LoVo (cell line): ENCODE measurements at places on chromosomes 4 and X.

DNA sequence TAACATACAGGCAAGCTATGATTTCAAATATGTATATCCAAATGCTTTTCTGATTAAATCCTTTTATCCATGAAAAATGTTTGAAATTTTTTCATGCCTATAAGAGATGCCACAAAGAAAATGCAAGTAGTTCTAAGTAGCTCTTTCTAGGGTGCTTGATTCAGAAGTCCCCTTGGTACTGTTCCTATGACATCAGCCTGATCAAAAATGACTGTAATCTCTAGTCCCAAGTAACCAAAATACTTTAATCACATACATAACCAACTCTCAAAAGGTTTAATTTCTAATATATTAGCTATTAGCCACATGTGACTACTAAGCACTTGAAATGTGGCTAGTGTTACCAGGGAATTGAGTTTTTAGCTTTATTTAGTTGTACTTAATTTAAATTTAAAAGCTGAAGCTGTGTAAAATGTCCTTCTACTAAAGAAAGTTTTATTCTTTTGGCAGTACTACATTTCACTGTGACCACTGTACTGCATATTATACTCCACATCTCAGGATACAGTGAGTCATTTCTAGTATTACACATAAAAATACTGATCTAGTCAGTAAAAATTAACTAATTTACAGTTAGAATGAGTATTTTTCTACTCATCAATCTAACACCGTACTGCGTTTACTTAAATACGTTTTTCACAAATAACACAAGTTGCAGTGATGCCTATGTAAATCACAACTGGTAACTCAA is 33.9 kb downstream of the FBXW7 start:
- no peak for DNase-seq

DNA sequence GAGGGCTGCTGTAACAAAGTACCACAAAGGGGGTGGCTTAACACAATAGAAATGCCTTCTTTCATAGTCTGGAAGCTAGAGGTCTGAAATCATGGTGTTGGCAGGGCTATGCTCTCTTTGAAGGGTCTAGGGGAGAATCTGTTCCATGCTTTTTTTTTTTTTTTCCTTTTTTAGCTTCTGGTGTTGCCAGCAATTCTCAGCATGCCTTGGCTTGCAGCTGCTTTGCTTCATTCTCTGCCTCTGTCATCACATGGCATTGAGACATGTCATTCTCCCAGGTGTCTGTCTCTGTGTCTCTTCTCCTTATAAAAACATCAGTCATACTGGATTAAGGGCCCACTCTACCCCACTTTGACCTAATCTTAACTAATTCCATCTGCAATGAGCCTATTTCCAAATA is 78.6 kb upstream of the BOD1L1 start:
- no peak for DNase-seq

- no peak for DNase-seq
Observed at GRCh38 chr4:47669946-47670345, 167.9 kb downstream of the CORIN start.

DNA sequence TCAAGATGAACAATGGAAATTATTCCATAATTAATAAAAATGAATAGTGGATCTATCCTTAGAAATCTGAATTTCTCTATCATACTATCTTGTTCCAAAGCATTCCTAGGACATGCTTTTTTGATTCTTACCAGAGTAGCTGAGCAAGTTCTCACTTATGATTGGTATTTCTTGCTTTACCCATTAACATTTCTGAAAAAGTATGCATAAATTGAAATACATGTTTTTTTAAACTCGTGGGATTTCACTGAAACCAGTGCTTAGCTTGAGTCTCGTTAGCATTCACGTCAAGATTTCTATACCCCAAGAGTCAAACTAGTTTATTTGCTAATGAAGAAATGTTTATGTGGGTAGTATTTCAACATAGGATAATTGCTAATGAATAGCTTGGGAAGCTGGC is 89.0 kb downstream of the ELOVL6 start:
- no peak for DNase-seq

- DNase-seq: no peak
Observed at GRCh38 chrX:38651625-38652601, 90.6 kb downstream of the TSPAN7 start.

DNA sequence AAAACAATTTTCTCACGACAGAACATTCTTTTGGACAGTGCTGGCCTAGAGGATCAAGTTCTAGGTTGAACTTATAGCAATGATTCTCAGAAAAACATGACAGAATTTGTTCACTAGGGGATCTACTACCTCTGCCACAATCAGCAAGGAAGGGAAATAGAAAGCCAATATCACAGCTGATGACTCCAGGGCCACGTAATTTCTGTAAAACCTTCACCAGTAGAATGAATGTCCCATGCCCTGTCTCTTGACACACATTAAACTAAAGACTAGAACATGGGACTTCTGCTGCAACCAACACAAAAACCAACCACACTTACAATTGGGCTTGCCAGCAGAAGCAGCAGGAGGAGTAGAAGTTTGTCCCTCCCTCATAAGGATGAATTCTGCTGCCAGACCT is 86.0 kb upstream of the NPFFR2 start:
- DNase-seq: no peak

GRCh38 chr4:174135530-174135929 is 147.9 kb downstream of the FBXO8 start:
- no peak for DNase-seq
